Smooth muscle cell of the pulmonary artery (primary cell): ENCODE measurements at places on chromosomes 6 and 20. TPM values are rescaled to one million over a fixed set of nuclear protein-coding genes. Genes with fewer than 3 reads are reported as not detected.

GSTA2 gene
- total RNA-seq = not detected in 2 replicates

HS3ST5 gene
- total RNA-seq = not detected in 2 replicates

PRR18 gene
- total RNA-seq = not detected in 2 replicates

ECT2L gene
- 0.07 TPM in 1 of 2 replicates, not detected in the other for total RNA-seq
